ENCODE measurements at places on chromosomes 2 and 18.

DNA sequence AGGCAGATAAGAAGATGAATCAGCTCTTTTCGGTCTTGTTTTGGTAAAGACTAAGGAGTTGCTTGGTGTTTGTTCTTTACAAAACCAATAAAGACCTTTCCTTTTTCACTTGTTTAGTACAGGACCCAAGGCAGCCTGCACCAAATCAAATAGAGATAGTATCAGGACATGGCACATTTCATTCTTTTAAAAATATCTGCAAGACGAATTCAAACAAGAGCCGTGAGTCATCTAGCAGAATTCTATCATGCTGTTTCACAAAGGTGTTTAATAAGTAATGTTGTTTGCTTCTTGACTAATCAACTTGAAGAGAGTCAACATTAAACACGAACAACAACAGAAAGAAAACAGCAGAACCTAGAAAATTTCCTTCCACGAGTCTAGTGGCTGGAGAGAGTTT, 102.8 kb upstream of the TTN start:
- DNase-seq: no peak

- DNase-seq: no peak
These were observed 94.0 kb upstream of the GLS start for GRCh38 chr2:190786404-190787166.

- no peak for DNase-seq
These were observed 20.7 kb downstream of the B3GNT2 start for GRCh38 chr2:62216616-62217015.

- DNase-seq: no peak
These were observed 112.6 kb downstream of the DDX1 start for GRCh38 chr2:15704086-15704787.

GRCh38 chr2:101613056-101613704, 84.3 kb upstream of the MAP4K4 start:
- no peak for DNase-seq

DNA sequence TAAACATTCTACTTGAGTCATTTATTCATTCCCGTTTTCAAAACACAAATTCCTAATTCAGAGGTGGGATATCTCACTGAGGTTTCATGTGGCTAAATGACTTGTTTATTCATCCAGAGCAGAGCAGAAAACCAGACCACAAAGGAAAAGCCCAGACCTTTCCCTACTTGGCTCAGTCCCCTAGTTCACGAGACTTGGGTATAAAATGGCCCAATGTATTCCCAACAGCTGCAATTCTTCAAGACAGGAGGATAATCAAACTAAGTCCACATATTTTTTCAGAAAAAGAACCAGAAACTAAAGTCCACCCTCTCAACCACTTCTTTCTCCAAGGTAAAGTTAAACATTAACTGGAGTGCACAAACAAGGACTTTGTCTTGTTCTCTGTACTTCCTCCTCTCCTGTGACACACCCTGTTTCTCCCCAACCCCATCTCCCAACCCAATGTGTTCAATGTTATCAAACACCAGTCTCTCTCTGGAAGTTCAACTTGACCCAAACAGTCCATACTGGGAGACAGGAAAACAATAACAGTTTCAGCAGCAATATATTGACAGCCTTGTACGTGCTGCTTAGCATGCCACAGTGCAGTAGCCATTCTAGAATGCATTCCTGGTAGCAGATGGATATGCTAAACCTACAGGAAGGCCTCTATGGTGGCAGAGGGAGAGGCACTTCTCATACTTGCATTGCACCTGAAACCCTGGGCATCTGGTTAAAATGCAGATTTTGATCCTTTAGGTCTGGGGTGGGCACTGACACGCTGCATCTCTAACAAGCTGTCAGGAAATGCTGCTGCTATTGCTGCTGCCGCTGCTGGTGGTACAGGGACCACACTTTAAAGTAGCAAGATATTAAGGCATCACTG, 110.7 kb downstream of the INO80D start:
- DNase-seq: peak; percentile 92

DNA sequence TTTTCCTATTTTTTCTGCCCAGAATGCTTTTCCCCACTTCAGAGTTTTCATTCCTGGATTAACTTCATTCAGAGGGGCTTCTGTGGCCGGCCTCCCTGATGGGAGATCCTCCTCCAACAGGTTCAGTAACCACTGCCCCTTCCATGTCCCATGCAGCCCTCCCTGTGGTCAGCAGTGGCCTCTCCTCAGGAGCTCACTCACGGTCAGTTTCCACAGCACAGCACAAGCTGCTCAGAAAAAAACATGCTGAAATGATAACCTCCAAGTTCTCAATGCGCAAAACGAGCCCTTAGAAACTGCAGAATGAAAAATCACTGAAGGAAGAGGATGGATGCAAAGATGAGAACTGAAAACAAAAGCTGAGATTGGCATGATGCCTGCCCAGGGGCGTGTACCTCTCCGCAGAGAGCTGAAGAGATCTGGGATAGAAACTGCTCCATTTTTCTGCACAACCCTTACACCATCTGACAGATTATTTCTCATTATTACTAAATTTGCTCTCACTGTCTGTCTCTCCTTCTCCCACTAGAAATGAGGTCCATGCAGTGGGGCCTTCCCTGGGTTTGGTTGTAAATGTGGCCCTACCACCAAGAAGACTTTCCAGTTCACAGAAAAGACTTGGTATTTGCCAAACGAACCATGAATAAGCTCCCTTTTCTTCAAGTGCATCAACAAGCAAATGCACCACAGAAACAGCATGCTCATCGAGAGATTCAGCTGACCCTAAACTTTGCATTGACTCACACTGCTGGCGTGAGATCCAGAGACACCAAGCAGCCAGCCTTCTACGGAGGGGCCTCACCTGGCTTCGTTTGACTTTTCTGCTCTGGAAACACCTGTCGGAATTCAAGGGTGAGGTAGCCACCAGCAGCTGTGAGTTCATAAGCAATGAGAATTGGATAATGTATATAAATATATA, 51.5 kb downstream of the TMEM18 start:
- DNase-seq: no peak

GRCh38 chr2:201298462-201299052, 38.2 kb downstream of the CASP8 start:
- DNase-seq: no peak

GRCh38 chr2:62348700-62349099, 152.8 kb downstream of the B3GNT2 start:
- no peak for DNase-seq

DNA sequence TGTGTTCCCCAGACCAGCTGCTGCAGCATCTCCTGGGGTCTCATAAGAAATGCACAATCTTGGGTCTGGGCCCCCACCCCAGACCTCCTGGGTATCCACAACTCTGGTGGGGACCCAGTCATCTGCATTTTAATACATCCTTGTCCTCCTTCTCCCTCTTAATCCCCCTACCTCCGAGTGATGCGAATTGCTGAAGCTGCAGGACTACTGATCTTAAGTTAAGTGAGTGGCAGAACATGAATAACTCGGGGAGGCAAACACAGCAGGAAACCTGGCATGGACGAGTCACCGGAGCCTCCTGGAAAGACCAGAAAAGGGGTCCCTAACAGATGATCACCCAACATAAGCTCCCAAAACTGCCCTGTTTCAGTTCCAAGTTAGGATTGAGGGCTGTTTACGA, 283.2 kb upstream of the MGAT5 start:
- no peak for DNase-seq

DNA sequence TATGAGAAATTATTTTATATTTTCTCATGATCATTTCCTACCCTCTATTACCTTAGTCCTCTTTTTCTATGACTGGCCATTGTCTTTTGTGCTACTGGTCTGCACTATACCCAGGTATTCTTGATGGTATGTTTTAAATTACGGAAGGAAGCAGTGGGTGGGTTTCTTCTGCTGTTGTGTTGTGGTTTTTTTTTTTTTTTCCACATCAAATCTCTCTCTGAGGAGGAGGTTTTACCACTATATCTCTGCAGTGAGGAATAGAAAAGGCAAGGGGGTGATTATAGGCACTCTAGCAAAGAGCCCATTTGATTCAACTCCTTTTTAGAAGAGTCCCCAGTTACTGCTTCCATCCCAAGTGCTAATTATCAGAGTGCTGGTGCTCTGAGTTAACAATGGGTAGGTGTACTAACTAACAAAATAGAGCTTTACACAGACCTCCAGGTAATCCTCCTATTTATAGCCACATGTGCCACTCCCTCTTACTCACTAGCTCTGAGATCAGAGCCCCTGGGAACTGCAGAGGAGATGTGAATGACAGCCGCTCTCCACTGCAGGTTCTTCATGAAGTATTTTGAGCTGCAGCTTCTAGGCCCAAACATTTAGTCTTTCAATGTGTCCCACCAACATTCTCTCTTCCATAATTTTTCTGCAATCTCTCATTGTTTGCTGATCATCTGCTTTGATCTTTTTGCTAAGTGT, 301.6 kb upstream of the GULP1 start:
- peak; percentile 60 for DNase-seq

DNA sequence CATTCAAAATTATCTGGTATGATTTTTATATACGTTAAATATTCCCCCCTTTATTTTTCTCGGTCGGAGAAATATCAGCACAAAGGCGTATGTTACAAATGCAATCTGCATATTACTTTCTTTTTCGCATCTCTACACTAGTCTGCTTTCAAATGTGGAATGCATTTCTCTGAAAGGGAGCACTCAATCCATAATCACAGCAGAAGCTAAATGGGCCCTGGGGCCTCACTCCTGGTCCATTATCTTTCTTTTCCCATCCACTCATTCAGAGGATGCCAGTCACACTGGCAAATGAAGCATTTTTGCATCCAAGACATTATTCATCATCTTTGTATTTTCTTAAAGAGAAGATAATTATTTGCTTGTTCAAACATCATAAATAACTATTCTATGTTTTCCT, 295.2 kb upstream of the LRP1B start:
- no peak for DNase-seq

- no peak for DNase-seq
These were observed 1228.1 kb upstream of the GYPC start for GRCh38 chr2:125427721-125428315.

GRCh38 chr18:46917108-46917802, at the start of the genes KATNAL2 and PIAS2:
Gene KATNAL2 (plus strand): TSS chr18:46917602. CDS start chr18:46946873, 29,271 bp downstream.
Gene PIAS2 (minus strand): TSS chr18:46917507. CDS start chr18:46917345, 162 bp downstream.
- peak; percentile 58 for DNase-seq

DNA sequence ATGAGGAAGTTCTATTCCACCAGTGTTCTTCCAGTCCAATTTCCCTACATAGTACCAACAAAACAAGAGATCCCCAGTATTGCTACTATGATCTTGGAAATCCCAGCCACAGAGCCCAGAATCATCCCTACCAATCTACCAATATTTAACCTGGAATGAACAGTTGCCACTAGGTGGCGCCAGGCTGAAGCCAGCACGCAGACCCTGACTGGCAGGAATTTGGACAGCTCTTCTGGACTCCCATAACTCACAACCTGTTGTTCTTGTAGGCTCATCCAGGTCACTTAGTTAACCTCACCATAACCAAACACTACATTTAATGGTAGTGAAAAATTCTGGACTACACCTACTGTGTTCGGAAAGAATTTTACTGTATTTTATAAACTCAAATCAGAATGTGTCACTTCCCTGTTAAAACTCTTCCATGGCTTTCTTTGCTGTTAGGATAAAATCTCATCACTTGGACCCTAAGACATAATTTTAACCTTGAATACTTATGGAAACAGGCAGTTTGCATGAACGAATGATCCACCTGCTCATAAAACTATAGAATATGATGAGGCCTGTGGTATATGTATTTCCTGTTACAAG, 59.8 kb upstream of the SLC38A11 start:
- peak; percentile 56 for DNase-seq

GRCh38 chr2:197045115-197045514, 118.6 kb upstream of the PGAP1 start:
- DNase-seq: no peak

DNA sequence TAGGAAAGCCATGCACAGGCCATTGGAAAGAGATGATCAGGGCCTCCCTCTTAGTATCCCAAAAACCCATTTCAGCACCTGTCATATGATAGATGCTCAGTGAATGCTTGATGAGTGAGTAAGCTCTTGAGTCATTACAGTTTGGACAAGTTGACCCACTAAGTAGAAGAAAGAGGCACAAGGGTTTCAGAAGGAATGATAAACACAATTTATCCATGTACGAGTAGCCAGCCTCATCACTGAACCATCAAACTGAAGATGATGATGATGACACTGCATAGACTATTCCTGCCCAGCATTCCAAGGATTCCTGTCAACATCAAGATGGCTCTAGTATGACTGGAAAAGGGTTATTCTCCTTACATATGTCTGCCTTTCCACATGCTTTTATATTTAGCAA, 596.0 kb downstream of the BCL11A start:
- DNase-seq: no peak

DNA sequence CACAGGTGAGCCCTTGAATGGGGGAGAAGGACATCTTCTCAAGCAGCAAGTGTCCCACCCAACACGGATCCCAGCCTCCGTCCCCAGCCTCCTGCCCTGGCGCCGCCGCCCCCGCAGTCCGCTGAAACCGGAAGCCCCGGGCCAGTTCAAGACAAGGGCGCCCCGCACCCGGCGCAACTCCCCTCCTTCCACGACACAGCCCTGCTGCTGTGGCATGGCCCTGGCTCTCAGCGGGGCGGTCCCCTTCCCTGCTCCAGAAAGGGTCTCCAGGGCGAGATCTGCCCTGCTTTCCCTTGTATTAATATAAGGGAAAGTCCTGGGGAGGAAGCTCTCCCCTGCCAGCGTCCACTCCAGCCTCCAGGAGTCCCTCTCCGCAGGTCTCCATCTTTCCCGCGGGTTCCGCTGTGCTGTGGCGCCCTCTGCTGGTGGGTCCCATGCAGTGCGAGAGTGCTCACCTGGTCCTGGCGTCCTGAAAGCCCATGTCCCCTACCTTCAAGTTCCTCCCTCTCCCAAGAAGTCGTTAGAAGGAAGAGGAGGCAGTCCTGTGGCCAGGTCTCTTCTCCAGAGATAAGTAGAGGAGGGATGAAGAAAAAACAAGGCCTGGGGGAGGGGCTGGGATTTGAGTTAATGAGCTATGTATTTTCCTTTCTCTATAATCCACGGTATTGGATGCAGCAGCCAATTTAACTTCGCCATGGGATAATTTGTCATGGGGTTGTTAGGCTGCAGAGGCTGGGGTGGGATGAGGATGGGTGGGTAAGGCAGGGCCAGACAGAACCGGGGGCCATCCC, 176.0 kb downstream of the SMAD2 start:
- peak; percentile 21 for DNase-seq

GRCh38 chr2:100064592-100065428, 77.6 kb downstream of the AFF3 start:
- no peak for DNase-seq

DNA sequence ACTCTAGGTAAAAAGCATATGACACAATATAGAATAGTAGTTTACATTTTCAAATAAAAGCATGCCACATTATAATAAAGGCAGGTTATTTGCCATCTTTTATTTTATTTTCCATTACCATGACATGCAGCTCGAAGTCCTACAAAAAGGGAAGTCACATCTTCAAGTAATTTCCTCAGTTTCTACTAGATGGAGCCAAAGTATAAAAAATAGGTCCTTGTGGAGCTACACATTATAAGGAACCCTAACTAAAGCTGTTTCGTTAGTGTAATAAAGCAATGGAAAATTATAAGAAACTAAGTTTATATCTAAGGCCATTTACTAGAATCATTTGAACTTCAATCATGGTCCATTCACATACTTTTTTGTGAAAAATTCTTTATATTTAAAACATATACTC, 674.5 kb downstream of the KCNJ3 start:
- DNase-seq: peak; percentile 30
